ENCODE measurements at places on chromosomes 5 and 9. TPM values are rescaled to one million over a fixed set of nuclear protein-coding genes. Genes with fewer than 3 reads are reported as not detected.

The BASP1 gene
- 308 TPM for total RNA-seq

The GABRA1 gene
- total RNA-seq: not detected

The TMOD1 gene
- total RNA-seq: 4.8 TPM

The C9orf50 gene
- total RNA-seq: 0.19 TPM

The ZNF879 gene
- 8.4 TPM for total RNA-seq

The RANBP3L gene
- 2.6 TPM for total RNA-seq

The LCN9 gene
- total RNA-seq: 0.81 TPM
